ENCODE measurements at places on chromosomes 2 and 18.
A peak's percentile ranks its signal among the peaks of the same experiment; 100 is the strongest.

DNA sequence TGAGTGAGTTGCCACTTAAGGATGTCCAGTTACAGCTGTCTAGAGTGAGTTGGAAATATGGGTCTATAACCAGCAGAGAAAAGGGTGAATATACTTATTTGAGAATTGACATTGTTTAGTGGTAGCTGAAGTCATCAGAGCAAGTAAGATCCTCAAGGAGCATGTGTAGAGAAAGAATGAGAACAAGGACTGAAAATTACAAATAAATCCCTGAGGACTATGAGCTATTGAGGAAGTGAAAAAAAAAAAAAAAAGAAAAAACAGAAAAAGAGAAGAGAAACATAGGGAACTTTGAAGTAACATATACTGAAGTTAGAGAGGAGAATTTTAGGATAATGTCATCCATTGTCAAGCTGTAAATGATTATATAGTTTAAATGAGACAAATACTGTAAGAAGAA, 134.0 kb upstream of the CCDC68 start:
- DNase-seq, result no peak

DNA sequence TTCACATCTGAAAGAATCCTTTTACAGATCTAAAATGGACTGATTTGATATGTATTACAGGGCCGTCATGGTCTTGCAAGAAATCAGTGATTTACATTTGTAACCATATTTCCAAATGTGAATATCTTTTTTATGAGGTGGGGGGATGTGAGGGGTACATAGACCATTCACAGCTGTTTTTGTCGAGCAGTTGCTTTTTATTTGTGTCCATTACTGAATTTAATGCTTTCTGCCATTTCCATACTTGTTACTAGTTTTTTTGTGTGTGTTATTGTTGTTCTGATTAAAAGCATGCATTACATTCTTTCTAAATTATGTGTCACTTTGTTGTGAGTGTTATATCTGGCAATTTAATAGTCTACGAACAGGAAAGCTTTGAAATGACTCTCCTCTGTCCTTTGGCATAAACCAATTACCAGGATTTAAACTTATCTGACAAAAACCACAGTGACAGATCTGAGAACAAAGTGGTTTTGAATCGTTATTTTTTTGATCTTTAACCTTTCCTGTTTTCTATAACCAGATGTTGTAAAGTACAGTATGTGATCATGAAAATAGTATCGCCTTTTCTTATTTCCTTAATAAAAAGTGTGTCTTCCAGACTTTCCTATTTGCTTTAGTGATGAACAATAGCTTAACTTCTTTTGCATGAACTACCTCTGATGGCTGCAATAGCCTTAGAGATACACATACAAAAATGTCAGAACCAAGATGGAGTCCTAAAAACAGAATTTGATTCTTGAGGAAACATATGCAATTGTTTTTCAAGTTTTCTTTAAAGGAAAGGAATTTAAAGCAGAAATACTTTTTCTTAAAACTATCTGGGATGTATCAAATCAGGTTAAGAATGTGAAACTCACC, 354.2 kb upstream of the ACVR2A start:
- no peak for DNase-seq

GRCh38 chr2:232835687-232836208, 34.3 kb upstream of the SNORC start:
- DNase-seq, result no peak

DNA sequence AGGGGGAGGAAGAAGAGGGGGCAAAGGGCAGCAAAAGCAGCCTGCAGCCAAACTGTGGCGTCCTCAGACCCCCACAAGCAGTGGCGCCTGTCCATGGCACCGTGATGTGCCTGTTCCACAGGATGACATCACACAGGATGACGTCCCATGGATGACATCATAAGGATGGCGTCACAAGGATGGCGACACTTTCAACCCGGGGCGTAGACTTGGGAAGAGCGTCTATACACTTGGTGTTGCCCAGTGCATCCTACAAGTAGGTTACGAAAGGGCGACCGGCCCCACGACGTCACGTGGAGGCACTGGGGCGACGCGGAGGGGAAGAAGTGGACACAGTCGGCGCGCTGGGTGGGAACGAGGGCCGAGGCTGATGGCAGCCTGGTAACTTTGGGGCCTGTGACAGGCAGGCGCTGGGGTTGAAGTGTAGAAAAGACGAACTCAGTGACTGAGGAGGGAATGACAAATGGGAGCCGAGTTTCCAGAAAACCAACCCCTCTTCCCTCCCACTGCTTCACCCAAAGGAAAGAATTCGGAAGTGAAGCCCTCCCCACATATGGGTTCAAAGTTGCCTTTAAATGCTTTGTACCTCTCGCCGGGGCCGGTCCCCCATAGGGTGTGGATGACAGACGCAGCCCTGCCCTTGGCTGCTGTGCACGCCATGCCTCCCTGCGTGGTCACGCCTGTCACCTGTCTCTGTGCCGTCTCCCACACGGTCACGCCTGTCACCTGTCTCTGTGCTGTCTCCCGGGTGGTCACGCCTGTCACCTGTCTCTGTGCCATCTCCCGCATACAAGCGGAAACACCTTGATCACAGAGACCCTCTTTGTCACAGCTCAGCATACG, 13.4 kb upstream of the KCNG2 start:
- no peak for DNase-seq

GRCh38 chr2:32949260-32949659, 2.5 kb downstream of the LTBP1 start:
- no peak for DNase-seq

DNA sequence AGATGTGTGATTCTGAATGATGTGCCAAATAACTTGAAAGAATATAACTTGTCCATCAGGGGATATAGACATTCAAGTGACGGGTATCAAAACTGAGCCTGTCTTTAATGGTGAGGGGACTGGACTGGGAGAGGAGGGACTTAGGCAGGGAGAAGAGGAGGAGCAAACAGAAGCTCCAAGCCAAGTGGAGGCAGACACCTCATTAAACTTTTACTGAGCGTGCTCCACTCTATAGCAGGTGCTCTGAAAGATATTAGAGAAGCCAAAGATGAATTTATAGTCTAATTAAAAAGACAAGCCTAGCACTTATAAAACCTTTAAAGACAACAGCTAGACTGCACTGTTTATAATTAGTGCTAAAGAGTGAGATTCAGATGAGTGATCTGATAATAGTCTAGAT, 47.7 kb upstream of the SMAD2 start:
- no peak for DNase-seq

DNA sequence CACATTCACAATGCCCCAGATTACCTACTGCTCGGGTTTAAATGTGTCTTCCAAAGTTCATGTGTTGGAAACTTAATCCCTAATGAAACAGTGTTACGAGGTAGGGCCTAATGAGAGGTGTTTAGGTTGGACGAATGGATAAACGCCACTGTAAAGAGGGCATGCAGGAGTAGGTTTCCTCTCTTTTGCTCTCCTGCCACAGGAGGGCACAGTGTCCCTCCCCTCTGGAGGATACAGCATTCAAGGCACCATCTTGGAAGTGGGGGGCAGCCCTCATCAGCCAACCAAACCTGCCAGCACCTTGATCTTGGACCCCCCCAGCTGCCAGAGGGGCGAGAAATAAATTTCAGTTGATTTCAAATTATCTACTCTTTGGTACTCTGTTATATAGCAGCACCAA, 103.5 kb downstream of the TSHZ1 start:
- no peak for DNase-seq

DNA sequence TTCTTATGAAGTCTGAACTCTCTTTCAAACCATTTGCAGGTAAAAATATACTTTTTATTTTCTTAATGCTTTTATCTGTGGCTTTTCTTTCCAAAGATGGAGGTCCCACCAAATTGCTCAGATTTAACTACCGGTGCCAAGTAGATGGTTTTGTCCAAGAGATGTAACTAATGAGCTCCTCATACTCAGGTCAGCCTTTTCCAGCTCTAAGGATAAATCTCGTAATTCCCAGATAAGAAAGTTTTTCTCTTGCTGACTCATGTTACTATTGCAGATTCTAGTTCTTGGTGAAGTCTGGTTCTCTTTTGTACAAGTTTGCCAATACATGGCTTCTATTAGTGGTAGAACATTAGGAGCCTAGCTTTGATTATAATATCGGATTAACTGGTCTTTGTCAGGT, 550.8 kb upstream of the ZNF804A start:
- no peak for DNase-seq

DNA sequence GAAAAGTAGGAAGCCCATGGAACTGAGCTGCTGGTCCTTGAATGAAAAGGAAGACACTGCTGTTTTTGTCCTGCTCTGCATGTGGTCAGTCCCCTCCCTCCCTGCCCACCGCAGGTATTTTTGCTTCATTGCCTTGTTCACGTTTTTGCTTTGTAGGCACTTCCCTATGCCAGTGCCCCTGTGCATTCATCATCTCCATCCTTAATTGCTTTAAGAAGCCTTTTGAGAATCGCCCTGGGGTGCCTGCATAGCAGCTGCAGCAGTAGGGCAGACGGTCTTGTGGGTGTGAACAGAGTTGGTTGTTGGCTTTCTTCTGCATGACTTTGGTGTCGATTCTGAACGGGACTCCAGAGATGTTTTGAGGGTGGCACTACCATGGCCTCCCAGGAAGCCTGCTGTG, 97.0 kb downstream of the CABLES1 start:
- no peak for DNase-seq

- no peak for DNase-seq
These were observed 193.8 kb downstream of the IKZF2 start for GRCh38 chr2:212957624-212958023.

DNA sequence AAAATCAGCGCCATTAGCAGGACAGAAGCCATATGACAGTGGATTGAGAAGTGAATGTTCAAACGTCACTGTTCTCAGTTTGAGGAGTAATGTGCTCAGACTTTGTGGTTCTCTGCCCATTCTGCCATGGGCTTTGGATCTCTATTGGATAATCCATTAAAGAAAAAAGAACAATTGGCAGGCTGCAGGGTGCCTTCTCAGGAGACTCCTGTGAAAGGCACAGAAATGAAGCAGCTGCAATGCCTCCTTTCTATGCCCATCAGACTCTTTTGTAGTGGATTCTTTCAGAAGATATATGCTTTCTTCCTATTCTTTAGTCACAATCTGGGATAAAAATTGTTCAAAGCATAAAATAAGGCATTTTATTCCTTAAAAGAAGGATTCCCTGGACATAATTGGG, 506.9 kb upstream of the KLHL29 start:
- DNase-seq, result no peak

DNA sequence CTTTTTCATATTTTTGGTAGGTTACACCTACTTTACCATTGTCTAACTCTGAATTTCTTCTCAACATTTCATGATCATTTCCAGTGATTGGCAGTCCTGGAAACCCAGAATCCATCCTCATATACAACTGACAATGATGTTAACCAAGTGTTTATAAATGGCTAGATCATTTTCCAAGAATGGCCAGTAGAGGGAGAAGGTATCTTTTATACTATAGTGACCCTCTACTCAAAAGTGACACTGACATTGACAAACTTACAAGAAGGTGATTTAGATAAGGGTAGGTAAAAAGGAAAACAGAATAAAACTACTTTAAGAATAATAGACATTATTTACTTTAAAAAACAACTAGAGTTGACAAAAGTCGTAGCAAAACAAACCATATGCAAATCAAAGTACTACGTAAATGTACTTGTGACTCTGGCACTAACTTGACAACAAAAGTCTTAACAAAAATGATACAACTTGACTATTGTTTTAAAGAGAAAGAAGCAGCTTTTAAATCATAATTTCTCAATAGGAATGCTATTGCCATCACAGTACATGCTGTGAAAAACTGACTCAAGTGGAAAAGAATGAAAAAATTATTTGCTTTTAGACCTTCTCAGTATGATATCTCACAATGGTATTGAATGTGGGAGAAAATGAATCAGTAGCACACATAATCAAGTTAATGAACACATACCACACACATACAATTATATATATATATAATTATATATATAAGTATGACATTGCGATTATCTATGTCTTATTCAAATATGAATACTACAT, 76.6 kb upstream of the GRB14 start:
- peak; percentile 14 for DNase-seq

DNA sequence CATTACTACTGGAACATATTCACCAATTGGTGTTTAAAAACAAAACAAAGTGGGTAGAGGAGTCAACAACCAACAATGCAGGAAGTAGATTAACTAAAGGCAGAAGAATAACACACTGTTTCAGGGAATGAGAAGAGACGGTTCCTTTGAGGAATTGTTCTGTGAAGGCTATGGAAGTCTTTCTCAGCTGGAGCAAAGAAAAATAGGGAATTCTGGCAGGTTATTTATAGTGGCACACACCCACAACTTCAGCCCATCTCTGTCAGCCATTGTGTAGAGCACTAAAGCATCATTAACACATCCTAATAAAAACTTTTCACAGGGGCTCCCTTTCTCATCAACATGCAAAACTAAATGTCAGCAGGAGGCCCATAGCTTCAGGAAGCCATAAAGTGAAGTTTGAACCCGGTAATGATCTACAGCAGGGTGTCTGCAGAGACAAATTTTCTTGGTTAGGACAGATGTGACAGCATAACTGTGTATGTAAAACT, 113.6 kb downstream of the CDH2 start:
- DNase-seq, result peak; percentile 33

DNA sequence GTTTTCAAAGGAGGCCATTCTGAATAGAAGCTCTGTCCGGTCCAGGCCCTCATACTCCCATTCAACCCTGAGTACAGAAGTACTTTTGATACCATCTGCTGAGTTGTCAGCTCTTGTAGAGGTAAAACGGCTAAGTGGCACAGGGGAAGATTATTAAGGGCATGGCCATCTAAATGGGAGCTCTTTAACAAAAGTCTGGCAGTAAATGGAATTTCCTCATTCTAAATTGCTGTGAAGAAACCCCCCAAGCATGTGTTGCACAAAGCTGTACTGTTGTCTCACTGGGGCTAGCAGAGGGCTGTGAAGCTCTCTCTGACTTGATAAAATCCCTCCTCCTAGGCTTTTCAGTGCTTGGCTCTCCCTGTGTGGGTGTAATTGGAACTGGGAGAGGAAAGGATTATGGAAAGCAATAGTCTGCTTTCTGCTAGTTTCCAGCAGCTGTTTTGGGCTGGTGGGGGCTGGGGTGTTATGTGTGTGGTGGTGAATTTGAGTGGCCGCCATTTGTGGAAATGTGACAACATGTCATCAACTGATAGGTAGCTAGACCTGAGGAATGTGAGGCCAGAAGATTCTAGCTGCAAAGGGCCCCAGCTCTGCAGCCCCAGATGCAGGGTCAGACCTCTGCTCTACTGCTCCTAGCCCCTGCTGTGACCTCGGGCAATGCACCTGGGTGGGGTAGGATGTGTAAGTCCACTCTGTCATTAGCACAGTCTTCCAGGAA, 65.1 kb downstream of the MAP4K4 start:
- DNase-seq, result no peak

DNA sequence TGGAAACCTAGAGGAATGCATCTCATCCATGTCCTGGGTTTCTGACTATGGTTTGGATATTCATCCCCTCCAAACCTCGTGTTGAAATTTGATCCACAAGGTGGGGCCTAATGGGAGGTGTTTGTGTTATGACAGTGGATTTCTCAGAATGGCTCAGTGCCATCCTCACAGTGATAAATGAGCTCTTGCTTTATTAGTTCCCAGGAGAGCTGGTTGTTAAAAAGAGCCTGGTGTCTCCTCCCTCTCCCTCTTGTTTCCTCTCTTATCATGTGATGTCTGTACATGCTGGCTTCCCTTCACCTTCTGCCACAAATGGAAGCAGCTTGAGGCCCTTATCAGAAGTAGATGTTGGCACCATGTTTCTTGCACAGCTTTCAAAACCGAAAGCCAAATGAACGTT, 424.3 kb downstream of the DCC start:
- no peak for DNase-seq

- DNase-seq, result no peak
These were observed at the start of gene ACOXL for GRCh38 chr2:110732422-110733413. Gene ACOXL, plus strand, starts transcription at chr2:110732573. Its CDS starts 35,817 bp downstream, at chr2:110768390.
